ENCODE measurements at places on chromosomes 13 and 19.

DNA sequence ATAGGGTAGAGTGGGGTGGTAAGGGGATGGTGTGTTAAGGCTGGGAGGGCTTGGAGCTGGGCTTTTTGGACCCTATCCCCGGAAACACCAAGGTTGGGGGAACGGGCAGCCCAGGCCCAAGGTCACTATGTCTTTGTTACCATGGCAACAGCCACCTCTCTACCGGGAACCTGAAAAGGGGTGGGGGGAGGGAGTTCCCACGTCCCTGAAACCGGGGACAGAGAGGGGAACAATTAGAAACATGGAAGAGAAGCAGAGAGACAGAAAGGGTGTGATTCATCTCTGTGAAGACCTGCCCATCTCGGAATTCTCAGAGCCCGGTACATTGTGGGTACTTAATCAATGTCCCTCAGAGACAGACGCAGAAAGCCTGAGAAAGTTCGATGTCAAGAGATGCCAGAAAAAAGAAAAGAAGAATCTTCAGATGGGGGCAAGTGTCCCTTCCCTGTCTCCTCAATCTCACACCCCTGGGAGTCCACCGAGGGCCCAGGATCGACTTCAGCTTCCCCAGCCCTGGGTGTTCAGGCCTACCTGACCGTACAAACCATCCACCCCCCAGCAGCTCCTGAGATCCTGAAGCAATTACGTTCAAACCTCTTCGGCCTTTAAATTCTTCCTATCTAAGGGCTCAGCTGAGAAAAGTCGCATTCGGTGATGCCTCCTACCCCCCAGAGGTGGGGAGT is 6.8 kb upstream of the LRFN1 start:
- DNase-seq: no peak

DNA sequence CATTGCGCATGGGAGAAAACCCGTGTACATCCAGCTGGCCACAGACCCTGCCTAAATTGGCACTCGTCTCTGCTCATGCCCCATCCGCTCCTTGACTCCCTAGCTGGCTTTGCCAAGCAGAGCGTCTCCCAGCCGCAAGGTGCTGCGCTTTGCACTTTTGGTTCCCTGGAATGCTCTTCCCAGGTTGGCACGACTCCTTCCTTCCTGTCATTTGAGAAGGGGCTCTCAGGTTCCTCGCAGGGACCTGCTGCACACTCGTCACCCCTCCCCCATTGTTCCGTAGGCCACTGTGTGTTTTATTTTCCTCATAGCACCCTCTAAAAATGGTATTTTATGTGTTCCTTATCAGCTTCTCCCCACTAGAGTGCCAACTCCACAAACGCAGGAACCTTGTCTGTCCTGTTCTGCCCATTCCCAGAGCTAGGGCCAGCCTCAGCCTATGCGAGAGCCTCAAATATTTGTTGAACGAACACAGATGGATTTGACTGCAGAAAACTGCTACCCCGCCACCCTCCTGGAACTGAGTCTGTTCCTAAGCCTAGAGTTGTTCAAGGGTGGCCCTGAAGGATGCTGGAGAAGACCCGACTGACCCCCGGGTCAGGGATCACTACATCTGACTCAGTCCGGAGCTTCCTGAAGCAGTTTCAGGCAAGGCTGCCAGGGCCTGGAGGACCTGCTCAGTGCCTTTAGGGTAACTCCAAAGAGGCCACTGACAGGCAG is 8.4 kb upstream of the CEBPA start:
- no peak for DNase-seq

DNA sequence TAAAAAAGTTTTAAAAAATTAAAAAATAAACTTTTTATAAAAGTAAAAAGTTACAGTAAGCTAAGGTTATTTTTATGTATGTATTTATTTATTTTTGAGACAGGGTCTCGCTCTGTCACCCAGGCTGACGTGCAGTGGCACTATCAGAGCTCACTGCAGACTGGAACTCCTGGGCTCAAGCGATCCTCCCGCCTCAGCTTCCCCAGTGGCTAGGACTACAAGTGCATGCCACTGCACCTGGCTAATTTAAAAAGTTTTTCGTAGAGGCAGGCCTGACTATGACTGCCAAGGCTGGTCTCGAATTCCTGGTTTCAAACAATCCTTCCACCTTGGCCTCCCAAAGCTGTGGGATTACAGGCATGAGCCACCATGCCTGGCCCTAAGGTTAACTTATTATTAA is 64.1 kb downstream of the CDADC1 start:
- DNase-seq: no peak

DNA sequence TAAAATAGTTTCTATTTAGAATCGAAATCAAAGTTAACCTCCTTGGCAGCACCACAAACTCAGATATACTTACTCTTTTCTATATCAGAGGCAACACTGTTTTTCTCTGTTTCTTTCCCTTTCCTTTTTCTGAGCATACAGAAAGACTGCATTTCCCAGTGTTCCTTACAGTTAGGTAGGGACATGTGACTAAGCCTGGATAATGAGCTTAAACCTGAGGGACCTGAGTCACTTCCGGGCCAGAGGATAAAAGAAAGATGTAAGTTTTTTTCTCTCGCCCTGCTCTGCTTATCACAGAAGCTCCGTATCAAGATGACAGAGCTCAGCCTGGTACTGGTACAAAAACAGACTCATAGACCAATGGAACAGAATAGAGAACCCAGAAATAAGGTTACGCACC is 531.9 kb downstream of the KLF12 start:
- DNase-seq: no peak

DNA sequence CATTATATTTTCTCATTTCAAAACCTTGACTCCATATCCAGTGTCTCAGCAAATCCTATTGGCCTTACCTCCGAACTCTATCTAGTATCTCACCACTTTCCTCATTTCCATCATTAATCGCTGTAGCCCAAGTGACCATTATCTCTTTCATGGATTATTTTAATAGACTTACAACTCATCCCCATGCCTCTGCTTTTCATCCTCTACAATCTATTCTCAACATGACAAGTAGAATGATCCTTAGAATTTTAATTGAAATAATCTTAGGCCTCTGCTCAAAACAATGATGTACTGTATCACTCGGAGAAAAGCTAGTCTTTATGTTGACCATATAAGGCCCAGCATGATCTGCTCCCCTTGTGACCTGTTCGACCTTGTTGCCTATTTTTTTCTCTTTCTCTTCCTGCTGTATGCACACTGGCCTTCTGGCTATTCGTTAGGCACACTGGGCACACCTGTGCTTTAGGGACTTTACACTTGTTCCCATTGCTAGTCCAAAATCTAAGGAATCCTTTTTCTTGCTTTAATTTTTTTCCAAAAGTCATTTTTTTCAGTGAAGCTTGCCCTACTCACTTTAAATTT is 21.4 kb downstream of the DNAJC15 start:
- DNase-seq: no peak

GRCh38 chr13:28849441-28849840 is 29.3 kb downstream of the MTUS2 start:
- DNase-seq: no peak

DNA sequence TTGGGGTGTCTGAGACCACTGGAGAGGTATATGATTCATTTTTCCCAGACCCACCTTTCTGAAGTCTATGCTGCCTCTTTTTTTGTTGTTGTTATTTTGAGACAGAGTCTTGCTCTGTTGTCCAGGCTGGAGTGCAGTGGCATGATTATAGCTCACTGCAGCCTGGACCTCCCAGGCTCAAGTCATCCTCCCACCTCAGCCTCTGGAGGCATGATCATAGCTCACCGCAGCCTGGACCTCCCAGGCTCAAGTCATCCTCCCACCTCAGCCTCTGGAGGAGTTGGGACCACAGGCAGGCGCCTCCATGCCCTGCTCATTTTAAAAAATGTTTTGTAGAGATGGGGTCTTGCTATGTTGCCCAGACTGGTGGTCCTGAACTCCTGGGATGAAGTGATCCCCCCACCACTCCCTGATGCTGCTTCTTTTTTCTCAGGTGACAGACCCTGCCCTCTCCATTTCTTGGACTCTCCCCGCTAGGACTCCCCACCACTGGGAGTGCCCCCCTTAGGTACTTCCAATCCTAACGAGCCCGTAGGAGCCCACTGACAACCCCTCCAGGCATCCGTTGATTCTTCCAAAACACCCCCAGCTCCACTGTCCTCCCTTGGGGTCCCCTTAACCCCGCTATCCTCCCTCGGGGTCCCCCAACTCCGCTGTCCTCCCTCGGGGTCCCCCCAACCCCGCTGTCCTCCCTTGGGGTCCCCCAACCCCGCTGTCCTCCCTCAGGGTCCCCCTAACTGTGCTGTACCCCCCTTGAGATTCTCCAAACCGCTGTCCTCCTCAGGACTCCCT is 45.4 kb downstream of the ARHGEF18 start:
- no peak for DNase-seq

DNA sequence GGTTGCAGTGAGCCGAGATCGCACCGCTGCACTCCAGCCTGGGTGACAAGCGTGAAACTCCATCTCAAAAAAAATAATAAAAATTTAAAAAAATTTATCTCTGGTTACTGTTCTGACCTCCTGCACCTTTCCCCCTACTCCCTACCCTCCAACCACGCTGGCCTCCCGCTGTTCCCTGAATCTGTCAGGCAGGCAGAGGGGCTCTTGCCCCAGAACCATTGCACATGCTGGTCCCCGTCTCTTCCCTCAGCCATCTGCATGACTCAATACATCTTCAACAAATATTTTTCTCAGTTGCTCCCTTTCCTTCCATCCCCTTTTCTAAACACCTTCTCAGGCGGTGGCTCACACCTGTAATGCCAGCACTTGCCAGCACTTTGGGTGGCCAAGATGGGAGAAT is 1.1 kb upstream of the FAM187B start:
- DNase-seq: no peak

DNA sequence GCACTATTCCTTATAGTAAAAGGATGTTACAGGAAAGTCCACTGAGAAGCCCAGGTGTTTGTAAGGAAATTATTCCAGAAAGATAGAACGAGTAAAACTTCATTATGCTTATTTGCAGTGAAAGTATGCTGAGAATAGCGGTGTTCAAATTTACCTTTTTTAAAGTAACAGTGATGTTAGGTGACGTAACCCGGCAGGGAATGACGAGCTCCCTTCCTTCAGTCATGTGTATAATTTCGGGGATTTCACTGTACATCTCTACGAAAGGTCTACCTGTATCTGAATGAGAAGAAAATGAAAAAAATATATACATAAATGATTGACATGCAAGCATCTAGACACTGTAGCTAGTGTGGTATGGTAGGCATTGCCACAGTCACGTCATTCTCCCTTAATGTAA is 56.9 kb downstream of the FLT1 start:
- no peak for DNase-seq

- DNase-seq: no peak
Measured at GRCh38 chr13:59621773-59622172, 542.0 kb downstream of the DIAPH3 start.

GRCh38 chr19:7638802-7639465 is 2.0 kb downstream of the STXBP2 start:
- DNase-seq: no peak

DNA sequence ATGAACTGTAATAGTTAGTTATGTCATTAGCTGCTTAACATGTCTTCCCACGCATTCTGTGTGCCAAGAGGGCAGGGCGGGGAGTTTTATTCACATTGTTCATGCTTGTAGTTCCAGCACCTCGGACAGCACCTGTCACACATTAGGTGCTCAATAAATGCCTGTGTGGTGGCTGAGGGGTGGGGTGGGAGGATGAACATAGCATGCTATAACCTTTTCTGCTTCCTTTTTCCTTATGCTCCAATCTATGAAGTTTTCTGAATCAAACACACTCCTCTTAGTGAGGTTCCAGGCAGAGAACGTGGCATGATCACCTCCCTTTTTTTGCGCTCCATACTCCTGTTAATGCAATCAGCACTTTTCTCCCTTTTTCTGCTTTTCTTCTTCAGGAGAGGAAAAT is 15.8 kb upstream of the PTPRS start:
- DNase-seq: no peak

- no peak for DNase-seq
Measured at GRCh38 chr19:4081441-4082129, 14.9 kb upstream of the ZBTB7A start.

DNA sequence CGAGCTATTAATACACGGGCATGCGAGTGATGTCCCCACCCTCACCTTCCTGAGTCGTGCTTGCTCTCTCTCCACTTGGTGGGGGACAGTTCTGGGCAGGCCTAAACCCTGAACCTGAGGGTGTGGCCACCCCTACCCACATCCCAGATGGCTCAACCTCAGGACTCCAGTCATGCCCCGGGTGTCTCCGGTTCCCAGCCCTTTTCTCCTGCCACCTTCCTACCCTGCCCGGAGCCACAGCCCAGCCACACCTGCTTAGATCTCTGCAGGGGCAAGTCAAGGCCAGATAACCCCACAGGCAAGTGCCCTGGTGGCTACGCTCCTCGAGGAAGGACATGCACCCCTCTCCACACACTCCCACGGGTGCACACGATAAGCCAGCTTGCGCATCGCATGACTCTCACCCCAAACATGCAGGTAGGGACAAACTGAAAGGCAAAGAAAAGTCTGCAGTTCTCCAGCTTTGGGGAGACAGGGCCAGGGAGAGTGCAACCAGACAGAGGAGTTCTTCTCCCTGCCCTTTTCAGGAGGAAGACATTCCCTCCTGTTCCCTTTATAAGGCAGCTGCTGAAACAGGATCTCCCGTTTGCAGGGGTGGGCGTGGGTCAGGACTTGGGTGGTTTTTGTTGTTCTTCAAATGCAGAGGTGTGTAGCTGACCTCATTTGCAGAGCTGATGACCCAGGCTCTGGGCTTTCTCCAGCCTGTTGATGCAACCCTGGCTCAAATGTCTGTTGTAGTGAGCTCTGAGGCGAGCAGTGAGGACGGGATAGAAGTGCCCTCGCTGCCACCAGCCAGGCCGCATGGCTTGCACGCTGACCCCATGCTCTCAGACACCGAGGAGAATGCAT is 88.6 kb downstream of the DPF1 start:
- no peak for DNase-seq

- no peak for DNase-seq
Measured at GRCh38 chr13:37364007-37364406, 234.6 kb downstream of the POSTN start.
